Foreskin keratinocyte (primary cell): ENCODE measurements at places on chromosomes 3 and 15.

DNA sequence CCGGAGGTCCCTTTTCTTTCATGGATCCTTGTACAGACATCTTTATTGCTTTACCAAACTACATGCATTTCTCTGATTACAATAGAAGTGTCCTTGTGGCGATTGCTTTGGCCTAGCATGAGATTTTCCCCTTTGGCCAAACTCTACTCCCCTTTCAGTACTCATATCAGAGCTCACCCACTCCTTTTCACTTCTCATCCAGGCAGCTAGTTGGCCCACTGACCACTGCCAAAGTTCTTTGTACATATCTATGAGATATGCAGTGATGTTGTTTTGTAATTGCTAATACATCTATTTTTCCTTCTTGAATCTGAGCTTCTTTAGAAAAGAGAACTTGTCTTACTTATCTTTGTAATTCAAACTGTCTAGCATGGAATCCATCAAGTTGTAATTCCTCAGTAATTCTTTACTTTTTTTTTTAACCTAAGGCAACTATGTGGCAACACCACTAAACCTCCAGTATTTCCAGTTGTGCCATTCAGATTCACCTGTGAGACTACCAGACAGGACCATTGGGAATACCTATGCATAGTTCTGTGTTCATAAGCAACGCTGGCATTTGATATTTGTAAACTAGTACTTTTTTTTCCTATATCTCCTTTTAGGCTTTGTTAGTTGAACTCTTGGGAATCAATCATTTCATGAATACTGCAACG lies 39.2 kb downstream of the AADACL2 start:
- DNase-seq, result no peak

GRCh38 chr3:191412759-191413158 lies 48.2 kb upstream of the PYDC2 start:
- DNase-seq, result peak; percentile 69

DNA sequence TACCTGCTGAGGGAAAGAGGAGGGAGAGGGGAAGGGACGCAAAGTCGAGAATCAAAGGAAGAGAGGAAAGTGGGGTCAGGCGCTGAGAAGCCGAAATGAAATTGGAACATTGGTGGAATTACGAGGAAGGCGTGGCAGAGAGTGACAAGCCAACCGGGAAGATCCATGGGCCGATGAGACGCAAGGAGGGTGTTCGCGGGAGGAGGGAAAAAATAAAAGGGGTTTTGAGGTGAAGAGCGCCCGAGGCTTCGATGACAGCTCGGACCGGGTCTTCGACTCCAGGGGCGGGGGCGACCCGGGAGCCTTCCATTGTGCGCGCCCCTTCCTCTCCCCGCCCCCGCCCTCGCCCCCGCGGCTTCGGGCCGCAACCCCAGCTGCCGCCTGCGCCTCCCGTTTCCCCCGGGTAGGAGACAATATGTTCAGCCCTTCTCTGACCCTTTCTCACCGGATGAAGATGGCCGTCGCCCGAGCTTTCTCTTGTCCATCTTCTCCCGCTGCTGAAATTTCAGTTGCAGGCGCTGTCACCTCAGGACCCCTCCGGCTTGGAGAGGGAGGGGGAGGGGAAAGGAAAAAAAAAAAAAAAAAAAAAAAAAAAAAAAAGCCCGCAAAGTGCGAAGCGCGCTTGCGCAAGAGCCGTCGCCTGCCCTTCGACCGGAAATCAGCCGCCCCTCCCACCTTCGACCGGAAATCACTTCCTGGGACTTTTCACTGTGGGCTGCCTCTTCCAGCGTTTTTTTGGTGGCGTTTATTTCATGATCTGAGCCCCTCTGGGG lies at the start of gene SENP7:
Gene SENP7 (minus strand): TSS at position 567 of the 773 bp plus-strand sequence. CDS start 82 bp downstream, at position 485.
- peak; percentile 86 for DNase-seq

- no peak for DNase-seq
Measured at GRCh38 chr3:69197455-69197854, 75.1 kb upstream of the LMOD3 start.

GRCh38 chr15:95086531-95087252 lies 855.3 kb downstream of the MCTP2 start:
- peak; percentile 46 for DNase-seq

- no peak for DNase-seq
Measured at GRCh38 chr3:148773805-148774204, 53.8 kb upstream of the CPB1 start.

GRCh38 chr3:165854696-165855095 lies 17.5 kb upstream of the BCHE start:
- DNase-seq, result peak; percentile 56

- no peak for DNase-seq
Measured at GRCh38 chr15:99443768-99444446, 121.9 kb upstream of the MEF2A start.

DNA sequence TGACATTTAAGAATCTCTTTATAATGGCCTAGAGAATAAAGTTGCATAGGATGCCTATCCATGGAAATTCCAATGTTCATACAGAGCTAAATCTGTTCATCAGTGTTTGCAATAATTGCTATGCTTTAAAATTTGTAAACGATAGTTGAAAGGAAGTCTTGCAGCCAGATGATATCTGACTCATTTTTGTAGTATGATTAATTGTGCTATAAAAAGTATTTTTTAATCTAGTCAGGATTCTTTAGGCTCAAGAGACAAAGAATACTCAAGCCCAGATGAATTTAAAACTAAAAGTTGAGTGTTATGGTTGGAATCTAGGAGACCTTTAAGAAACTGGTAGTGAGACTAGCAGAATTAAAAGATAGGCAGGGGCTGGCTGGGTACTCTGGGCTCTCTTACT lies 50.5 kb downstream of the SUCNR1 start:
- peak; percentile 39 for DNase-seq

DNA sequence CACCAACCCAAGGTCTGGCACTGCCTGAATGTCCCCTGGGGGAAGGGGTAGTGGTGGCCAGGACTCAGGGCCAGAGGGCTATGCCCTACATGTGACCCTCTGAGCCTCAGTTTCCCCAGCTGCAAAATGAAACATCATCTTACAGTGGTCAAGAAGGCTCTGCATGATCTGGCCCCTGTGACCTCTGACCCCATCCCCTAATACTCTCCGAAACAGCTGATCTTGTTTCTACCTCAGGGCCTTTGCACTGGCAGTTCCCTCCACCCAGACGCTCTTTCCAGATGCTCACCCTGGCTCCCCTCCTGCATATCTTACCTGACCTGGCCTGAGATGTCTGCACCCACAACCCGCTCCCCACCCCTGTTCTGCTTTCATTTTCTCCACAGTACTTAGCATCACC lies 21.8 kb downstream of the PLXND1 start:
- DNase-seq, result no peak

GRCh38 chr3:160098261-160098908 lies 109.8 kb downstream of the IL12A start:
- no peak for DNase-seq

- no peak for DNase-seq
Measured at GRCh38 chr3:150729682-150730360, 26.1 kb upstream of the ERICH6 start.

DNA sequence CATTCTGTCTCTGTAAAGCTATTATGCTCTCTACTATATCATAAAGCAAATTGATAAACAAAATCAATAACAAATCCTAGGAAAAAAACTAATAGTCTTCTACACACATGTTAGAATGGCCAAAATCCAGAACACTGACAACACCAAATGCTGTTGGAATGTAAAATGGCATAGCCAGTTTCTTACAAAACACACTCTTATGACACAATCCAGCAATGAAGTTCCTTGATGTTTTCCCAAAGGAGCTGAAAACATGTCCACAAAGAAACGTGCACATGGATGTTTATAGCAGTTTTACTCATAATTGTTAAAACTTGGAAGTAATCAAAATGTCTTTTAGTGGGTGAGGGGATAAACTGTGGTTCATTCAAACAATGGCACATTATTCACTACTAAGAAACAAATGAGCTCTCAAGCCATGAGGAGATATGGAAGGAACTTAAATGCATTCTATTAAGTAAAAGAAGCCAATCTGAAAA lies 32.7 kb downstream of the CADM2 start:
- DNase-seq, result no peak

DNA sequence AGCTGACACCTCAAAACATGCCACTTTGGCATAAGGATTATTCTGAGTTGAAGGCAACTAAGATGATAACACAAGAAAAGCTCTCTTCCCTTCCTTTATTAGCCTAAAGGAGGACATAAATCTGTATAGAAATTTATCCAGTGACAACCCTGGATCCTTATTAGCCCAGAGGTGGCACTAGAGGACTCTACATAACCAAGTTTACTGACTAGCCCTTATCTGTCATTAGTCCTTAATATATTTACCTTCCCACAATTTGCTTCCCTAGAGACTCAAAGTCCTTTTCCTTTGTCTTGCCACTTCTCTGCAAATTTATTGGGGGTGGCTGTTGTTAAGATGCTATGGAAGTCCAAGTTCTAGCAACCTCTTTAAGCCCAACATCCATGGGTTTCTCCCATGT lies 26.7 kb downstream of the CEP70 start:
- no peak for DNase-seq

- DNase-seq, result no peak
Measured at GRCh38 chr3:46289966-46290365, 47.7 kb downstream of the CCR3 start.

DNA sequence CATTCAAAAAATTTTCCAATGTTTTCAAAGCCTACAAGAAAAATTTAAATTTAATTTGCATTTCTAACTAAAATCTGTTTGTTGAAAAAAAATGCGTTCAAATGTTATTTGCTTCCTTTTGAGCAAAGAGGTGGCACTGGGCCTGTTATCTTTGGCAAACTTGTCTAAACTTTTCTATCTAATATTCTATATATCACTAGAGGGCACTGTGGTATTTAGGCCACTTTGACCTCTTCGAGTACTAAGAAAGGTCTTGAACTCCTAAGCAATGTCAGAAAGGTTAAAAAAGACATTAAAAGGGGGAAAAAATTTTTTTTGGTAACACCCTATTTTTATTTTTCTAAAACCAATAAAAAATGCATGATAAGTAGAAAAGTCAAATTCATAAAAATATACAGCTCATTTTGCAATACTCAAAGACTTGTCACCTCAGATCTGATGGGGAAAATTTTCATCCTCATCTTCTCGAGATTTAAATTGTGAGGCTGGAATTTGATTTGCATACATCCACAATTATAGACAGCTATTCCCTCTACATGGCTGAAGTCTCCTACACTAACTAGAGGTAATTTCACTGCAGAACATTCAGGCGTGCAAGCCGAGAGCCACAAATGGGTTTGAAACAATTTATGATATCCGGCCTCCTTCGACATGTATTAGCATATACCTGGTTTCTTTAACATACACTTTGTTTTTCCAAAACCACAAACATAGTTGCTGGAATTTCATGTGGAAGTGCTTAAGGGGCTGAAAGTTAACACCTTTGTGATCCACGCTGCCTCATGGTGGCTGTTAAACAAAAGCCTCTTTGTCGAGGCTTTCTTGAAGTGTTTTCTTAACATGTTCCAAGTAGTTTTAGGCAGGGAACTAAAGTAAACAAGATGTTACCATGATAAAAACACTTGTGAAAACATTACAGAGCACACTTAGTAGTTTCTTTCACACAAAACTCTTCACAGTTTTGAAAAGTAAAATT lies 576.4 kb downstream of the FOXP1 start:
- peak; percentile 89 for DNase-seq

DNA sequence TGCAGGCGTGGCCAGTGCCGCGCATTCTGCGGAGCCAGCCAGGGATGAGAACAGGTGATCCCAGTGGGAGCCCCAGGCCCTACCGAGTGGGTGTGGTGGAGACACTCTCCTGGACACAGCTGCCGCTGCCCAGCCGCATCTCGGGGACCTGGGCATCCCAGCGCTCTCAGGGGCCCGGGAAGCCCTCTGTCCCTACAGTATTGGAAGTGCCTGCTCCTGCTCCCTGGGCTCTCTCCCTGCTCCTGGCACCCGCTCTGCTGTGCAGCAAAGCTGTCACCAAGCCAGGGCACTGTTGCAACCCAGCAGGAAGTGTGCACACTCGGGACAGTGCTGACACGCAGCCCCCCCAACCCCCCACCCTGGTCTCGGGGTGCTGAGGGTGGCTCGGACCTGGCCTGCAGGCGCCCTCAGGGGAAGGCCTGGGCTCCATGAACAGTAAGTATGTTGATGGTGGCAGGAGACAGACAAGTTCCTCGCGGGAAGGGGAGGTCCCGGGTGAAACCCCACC lies 1177.4 kb upstream of the GBE1 start:
- DNase-seq, result no peak

DNA sequence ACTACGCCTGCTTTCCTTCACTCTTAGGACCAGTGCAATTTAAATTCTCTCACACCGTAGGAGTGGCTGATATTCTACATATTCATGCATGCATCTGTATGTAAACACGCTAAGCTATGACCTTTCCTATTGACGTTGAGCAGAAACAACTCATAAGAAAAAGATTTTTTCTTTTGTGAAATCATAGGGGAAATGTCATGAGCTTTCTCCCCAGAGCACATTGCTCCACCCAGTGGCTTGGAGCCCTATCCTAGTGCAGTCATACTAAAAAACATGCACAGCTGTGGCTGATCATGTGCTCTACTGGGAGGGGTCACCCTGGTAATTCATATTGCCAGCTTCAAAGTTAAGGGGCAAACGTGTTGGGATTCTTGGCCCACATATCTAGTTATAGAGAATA lies 1.8 kb upstream of the MESD start:
- no peak for DNase-seq

GRCh38 chr3:45227071-45227820 lies 1.2 kb upstream of the TMEM158 start:
- DNase-seq, result no peak

- peak; percentile 36 for DNase-seq
Measured at GRCh38 chr3:114644367-114644766, 350.5 kb downstream of the TIGIT start.

DNA sequence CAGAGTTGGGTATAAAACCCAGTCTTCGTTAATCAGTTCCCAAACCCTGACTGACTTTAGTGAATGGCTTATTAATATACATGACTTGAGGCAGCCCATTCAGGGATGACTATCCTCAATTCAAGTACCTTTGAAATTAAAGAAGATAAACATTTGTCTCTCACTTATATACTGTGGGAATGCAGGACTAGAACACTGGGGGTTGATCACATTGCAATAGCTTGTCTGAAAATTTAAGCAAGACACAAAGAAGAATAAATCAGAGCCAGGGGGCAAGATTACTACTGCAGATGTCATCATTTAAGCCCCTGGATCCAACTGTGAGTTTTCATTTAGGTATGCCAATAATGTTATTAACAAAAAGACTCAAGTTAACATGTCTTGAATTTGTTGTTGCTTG lies 647.7 kb downstream of the ZPLD1 start:
- peak; percentile 83 for DNase-seq

GRCh38 chr3:53795789-53796560 lies 50.2 kb downstream of the CHDH start:
- no peak for DNase-seq

DNA sequence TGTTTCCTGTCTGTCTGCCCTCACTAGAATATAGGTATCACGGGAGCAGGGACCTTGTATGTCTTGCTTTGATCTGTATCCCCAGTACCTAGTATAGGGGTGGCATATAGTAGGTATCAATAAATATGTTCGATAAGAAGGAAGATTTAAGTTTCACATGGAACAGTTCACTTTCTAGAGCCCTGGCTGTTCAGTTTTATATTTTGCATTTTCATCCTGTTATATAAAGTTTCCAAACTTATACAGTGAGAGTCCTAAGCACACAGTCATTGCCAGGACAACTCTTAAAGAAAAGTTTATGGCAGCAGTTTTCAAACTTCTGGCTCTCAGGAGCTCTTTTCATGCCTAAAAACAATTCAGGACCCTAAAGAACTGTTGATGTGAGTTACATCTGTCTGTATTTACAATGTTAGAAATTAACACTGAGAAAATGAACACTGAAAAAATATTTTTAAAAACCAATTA lies 13.4 kb downstream of the ITPR1 start:
- no peak for DNase-seq
